ENCODE measurements at places on chromosomes 16 and 17. TPM values are rescaled to one million over a fixed set of nuclear protein-coding genes. Genes with fewer than 3 reads are reported as not detected.

Gene BCO1
- not detected for polyA plus RNA-seq

GRCh38 chr17:68210570-68211315 lies 37.1 kb upstream of the AMZ2 start:
- no peak for DNase-seq

Gene LPO
- not detected for polyA plus RNA-seq

Gene KCNH6
- polyA plus RNA-seq: not detected

- DNase-seq: no peak
Measured at GRCh38 chr16:30376461-30376902, 1.9 kb downstream of the MYL11 start.

GRCh38 chr17:77354670-77355455 lies 214.1 kb downstream of the SEC14L1 start:
- DNase-seq: no peak

GRCh38 chr17:9298776-9299295 lies 276.8 kb downstream of the STX8 start:
- DNase-seq: no peak

Gene SPNS1
- polyA plus RNA-seq: 40.4 TPM

Gene MRPL45
- polyA plus RNA-seq: 31.2 TPM

DNA sequence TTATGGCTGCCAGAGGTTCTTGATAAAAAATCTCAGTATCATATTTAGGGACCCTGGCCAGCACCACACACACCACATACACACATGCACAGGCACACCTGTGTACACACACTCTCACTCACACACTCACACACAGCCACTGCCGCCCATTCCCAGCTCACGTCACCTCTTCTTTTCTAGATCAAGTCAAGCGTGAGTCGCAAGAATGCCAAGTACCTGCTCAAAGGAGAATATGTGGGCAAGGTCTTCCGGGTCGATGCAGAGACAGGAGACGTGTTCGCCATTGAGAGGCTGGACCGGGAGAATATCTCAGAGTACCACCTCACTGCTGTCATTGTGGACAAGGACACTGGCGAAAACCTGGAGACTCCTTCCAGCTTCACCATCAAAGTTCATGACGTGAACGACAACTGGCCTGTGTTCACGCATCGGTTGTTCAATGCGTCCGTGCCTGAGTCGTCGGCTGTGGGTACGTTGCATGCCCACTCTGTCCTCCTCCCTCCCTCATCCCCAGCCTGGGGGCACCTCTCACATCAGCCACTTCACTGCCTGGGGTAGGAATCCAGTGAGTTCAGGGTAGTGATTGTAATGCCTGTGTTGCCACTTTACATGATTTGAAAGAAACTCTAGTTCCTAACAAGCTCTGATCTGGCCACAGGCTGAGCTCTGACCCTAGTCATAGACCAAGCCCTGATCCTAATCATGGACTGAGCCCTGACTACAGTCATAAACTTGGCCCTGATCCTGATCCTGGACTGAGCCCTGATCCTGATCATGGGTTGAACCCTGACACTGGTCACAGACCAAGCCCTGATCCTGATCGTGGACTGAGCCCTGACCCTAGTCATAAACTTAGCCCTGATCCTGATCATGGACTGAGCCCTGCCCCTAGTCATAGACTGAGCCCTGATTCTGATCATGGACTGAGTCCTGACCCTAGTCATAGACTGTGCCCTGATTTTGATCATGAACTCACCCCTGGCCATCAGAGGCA lies 20.4 kb downstream of the CDH5 start:
- no peak for DNase-seq

Gene PNMT
- polyA plus RNA-seq: 0.36 TPM

Gene AANAT
- polyA plus RNA-seq: not detected

Gene SYCE1L
- polyA plus RNA-seq: 1.3 TPM

DNA sequence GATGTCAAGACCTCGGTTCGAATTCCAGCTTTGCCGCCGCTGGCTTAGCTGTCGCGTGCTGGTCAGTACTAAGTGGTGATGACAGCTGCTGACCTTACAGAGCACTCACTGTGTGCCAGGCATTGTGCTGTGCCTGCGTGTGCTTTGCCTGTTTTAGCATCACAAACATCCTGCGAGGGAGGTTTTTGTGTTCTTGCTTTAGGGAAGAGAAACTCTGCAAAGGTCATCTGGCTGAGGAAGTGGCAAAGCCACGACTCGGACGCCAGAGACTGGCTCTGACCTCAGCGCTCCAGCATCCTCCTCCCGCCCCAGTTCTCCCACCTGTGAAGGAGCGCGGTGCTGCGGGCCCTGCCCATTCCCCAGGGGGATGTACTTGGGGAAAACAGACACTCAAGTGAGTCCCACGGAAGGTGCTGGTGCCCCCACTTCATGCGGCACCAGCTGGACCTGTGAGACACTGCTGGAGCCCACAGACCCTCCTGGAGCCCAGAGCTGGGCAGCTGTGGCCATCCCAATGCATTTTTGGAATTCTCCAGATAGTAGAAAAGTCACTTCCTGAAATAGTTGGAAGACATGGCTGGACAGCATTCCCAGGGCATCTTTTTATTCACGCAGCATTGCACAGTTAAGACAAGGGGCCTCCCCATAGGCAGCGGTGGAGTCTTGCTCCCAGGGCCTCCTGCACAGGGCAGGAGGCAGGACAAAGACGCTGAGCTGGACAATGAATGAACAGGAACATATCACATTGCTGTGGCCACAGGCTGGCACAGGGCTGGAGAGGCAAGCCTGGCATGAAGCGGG lies 20.0 kb upstream of the HERPUD1 start:
- DNase-seq: no peak

DNA sequence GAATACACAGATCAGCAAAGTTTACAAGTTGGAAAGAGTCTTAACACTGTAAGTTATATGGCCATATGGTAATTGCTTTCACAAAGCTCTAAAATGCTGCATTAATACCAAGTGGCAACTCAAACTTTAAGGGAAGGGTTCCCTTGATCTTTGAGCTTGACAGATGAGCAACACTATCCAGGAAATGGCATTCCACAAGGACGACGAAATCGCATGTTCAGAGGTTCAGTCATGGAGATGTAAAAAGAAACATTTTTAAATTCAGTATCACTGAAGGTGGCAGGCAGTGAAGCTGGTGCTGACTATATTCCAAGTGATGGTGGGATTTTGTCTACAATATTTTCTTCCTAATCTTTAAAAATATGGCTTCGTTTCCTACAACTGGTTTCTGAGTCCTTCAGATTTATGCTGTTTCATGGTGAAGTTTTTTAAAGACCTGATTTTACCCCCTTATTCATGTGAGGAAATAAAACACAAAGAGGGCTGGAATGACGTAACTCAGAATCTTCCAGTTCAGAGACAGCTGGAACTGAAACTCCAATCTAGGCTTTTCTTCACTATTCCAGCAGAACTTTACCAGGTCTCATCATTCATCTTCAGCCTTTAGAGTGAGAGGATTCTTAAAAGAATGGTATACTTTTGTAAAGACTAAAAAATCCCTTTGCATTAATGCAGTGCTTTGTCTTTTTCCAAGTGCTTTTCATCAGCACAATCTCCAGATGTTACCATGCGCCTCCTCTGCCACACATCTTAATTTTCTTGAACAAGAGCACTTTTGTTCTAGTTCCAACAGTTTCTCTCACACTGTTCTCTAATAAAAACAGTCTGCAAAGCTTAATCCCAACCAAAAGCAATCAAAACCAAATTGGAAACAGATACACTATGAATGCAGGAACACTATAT lies 20.2 kb downstream of the CHCT1 start:
- DNase-seq: no peak

DNA sequence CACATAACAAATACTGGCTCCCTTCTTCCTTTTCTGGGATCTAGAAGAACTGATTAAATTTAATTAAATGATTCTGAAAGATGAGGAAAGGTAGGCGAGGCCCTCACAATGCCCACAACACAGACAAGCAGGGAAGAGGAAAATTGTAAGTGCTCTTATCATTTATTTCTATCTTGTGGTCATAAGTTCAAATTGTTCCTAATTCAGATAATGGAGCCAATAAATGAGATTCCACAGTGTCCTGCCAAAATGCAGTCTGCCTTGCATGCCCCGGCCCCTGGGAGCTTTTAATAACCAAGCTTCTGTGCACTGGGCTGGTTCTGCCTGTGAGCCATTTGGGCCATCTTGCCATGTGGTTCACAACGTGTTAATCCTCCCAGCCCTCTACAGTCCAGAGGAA lies 97.0 kb downstream of the CMC2 start:
- no peak for DNase-seq

Gene MAPT
- 0.80 TPM for polyA plus RNA-seq

Gene SEPTIN1
- polyA plus RNA-seq: 257 TPM

- DNase-seq: no peak
Measured at GRCh38 chr16:9955677-9956076, 226.6 kb downstream of the GRIN2A start.

- DNase-seq: no peak
Measured at GRCh38 chr17:77144227-77144626, 3.5 kb downstream of the SEC14L1 start.

GRCh38 chr17:50026046-50026675 lies 29.7 kb upstream of the ITGA3 start:
- DNase-seq: no peak

- no peak for DNase-seq
Measured at GRCh38 chr16:10242097-10242496, 59.9 kb upstream of the GRIN2A start.

- no peak for DNase-seq
Measured at GRCh38 chr17:16999931-17000625, 28.2 kb upstream of the TNFRSF13B start.

Gene SEZ6L2
- not detected for polyA plus RNA-seq

DNA sequence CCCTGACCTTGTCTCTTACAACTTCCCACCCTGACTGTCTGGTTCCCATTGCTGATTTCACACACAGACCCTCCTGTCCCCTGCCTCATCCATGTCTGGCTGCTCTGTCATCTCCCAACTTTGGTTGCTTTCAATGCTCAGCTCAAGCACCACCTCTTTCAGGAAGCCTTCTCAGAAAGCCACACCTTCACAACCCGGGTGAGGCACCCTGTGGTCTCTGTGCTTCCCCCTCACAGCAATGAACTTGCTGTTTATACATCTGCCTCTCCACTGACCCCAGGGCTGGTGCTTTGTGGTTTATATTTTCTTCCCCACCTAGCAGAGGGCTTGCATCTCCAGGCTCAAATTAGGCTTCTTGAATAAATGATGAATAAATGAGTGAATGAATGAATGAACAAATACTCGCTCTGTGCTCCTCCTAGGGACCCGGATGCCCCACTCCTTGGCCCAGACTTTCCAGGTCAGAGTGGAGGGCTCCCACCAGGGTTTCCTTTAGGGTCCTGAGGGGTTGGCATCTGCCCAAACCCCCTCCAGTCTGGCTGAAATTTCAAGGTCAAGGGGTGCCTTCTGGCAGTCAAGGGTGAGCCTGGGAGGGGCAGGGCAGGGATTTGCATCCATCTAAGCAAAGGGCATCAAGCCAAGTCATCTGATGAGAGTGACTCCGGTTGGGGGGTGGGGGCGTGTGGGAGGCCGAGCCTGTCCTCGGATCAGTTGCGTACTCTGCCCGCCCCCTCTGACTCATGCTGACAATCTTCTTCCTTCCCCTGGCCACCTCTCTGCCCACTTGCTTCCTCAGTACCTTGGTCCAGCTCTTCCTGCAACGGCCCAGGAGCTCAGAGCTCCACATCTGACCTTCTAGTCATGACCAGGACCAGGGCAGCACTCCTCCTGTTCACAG lies at the start of gene ITGAX:
ITGAX (plus strand) TSS at position 783 of the 898 bp plus-strand sequence; CDS start at position 862, 79 bp downstream.
- DNase-seq: no peak

DNA sequence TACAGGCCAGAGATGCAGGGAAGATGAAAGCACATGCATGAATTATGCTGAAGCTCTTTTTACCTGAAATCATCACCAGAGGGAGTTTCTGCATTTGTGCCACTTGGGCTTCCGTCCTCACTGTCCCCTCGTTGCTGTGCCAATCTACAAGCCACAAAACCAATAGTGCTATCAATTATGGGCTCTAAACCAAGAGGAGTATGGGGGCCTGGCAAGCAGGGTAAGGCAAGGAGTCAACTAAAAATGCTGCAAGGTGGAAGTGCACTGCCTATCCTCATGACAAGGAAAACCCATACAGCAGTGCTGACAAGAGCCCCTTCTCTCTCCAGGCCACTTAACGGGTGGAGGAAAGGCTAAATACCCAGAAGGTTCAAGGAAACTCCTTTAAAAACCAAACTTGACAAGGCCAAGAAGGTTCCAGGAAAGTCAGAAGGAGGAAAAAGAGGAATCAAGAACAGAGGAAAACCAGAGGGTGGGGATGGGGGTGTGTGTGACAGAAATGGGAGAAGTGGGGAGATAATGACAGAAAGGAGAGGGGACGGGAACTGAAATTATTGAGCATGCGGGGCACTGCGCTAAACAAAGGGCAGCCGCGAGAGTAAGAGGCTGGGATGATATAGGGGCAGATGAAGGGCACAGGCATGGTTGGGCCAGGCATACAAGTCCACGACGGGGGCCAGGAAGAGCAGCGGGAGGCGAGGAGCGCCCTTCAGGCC lies 674 bp downstream of the C17orf75 start:
- DNase-seq: peak; percentile 65

DNA sequence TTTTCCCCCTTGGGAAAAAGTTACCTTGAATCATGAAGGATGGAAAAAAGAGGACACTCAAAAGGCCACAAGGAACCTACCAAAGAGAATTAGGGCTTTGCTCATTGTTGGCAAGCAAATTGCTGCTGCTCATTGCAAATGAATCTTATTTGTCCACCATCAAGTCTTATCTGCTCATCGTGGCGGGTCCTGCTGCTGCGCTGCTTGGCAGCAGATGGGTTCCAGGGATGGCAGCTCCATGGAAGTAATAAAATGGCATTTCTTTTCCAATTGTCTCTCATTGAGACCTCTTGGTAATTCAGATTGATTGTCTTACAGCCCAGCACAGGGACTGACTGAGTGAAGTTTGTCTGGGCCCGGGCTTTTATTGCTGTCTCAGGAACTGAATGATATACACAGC lies 118.7 kb downstream of the MRM1 start:
- DNase-seq: no peak

DNA sequence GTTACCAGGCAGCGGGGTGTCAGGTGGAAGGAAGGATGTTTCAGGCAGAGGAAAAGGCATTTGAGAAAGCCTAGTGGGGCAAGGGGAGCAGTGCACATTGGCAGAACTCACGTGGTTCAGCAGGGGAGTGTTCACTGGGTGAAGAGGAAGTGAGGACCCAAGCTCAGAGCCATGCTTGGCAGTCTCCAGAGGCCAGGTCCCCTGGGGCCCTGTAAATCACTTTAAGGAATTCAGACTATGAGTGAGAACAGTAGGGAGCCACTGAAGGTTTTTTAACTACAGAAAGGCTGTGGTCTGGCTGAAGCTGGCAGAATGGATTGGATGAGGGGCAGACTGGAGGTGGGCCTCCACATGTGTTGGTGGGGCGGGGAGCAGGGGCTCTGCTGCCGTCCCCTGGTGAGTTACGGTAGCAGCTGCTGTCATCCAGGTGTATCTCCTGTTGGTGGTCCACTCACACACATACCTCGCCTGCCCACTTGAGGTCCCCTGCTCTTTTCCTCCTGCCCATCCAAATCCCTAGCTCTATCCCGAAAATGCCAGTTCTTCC lies 5.1 kb downstream of the CLEC16A start:
- no peak for DNase-seq

Gene DNAH9
- not detected for polyA plus RNA-seq
